NCI-H460 (cell line): ENCODE measurements at places on chromosomes 2 and 18. TPM values are rescaled to one million over a fixed set of nuclear protein-coding genes. Genes with fewer than 3 reads are reported as not detected.

Gene KIF1A
- total RNA-seq, result 0.37 and 0.63 TPM in 2 replicates

Gene AGAP1
- total RNA-seq, result 18.1 and 18.3 TPM in 2 replicates

Gene UBE2F
- 67.1 and 70.4 TPM in 2 replicates for total RNA-seq

DNA sequence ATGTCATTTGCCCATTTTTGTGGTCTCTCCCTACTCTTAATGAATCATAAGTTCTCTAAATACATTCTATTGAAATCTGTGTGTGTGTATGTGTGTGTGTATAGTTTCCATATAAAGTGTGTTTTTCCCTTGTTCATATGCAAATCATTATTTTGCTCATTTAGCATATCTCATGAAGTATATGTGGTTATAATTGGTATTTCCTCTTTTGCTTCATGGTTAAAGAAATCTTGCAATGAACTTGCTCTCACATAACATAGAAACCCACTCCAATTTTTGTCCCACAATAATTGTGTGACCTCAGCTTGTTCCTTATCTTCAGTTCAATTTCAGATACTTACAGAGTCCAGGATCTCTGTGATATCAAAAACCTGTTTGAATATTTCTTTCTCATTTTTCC, 1.2 kb downstream of the CPO start:
- no peak for DNase-seq

DNA sequence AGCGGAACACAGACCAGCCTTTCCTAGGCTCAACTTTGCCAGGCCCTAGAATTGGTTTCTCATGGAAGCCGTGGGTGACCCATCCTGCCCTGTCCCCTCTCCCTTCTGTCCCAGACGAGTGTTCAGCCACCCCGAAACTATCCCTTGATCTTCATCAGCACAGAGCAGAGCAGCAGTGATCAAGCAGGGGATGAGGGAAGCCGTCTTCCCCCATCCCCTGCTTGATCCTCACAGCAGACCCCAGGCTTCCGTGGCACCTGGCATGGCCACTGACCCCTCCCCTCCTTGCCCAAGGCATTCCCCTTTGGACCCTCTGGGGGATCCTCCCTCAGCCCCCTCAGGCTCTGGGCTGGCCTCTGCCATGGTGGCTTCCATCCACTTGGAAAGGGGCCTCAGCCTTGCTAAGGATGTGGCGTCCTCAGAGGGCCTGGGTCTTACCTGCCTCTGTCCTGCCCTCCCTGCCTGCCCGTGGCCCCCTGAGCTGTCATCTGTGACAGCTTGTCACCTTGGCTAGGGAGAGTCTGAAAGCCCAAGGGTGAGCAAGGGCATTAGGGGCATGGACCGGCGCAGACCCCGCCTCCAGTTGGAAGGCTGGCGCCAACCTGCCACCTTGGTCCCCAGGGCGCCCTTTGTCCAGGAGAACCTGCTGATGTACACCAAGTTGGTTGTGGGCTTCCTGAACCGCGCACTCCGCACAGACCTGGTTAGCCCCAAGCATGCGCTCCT, 10.4 kb upstream of the CCDC74A start:
- no peak for DNase-seq

DNA sequence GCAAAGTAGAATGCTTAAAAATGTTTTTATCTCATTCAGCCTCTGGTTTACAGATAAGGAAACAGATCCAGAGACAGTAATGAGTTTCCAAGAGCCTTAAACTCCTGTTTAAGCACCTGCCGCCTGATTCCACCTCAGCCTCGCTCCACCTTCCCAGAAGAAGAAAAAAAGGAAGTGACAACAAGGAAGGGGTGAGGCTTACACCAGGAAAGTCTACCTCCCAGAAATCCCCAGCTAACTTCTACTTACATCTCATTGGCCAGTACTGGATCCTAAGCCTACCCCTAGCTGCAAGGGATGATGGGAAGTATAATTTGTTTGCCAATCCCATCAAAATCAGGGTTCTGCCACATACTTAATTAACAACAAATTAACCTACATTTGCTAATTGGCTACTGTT, 15.3 kb upstream of the ARID5A start:
- no peak for DNase-seq

GRCh38 chr2:159564081-159564480, 52.3 kb downstream of the BAZ2B start:
- DNase-seq, result no peak

DNA sequence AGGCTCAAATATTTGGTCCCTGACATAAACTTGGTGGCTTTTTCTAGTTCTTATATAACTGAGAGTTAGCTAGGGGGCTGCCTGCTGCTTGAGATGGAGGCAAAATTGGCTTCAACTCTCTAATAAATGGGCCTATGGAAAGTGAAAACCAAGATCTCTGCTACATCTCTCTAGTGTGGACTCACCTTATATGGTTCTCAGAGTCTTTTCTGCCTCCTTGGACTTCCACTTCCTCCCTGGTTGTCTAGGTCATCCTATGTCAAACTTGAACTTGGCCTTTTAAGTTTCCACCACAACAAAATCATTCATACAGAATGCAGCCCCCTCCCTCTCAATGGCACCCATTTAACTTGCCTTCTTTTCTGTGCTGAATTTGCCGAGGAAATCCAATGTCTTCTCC, 23.9 kb upstream of the ARHGAP25 start:
- DNase-seq, result no peak

GRCh38 chr2:71548646-71549425, 95.5 kb downstream of the DYSF start:
- DNase-seq, result peak; percentile 19
